ENCODE measurements at places on chromosomes 6 and 20.

DNA sequence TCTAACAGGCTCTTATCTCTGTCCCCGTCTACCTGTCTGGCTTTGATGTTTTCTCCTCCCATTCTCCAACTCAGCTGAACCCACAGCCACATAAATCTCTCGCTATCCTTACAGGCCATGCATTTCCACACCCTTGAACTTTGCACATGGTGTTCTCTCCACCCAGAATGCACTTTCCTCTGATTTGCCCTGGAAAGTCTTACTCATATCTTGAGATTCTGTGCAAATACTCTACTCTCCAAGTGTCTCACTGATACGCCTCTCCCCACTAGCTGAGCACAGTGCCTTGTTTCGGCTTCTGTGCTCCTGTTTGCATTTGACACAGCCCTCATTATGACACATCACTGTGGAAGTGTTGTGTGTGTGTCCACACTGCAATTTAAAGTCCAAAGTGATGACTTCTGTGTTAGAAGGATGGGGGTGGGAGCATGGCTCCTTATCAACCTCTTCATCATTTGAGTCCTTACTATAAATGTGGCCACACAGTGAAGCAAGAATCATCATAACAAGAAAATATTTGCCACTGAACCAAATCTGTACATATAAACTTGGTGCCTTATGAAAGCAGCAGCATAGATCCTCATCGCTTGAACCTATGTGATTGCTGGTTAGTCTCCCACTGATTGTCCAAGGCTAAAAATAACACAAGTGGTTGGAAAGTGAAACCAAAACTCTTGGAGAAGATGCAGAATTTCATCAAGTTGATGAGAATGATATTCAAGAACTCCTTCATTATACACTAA lies 5.5 kb upstream of the PRELID3B start:
- DNase-seq, result no peak

- DNase-seq, result no peak
These were observed 767 bp downstream of the PTK6 start for GRCh38 chr20:63536241-63536977.

DNA sequence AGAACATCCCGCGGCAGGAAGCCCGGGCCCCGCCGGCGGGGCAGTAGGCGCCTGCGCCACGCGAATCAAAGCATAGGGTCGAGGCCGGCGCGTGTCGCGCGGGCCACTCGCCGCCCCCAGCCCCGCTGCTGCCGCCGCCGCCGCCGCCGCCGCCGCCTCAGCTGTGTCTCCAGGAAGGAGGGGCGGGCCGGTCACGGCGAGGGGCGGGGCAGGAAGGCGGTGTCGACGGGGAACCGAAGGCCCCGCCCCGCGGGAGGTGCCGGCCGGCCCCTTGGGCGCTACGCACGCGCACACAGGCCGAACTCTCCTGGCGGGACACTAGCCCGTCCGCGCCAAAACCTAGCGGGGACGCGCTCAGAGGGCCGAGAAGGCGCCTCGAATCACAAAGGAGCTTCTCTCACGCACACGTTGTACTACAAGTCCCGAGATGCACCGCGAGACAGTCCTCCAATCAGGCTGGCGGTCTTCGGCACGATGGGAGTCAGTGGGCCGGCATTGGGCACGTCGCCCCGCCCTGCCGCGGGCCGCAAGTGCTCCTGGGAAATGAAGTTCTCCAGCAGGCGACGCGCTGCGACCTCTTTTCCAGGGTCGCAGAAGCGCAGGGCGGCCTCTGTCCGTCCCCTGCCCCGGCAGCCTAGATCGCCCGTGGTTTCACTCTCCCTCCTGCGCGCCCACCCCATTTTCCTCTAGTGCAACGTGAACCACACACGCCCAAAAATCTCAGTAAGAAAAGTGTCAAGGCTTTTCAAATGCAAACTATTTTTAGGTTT lies at the start of gene RALGAPA2:
Gene RALGAPA2 (minus strand): TSS at position 171 of the 770 bp plus-strand sequence. CDS start 164 bp downstream, at position 7.
- DNase-seq, result peak; percentile 94

GRCh38 chr6:137150072-137150471 lies 23.4 kb downstream of the IL22RA2 start:
- DNase-seq, result no peak

GRCh38 chr20:44264287-44264686 lies 17.2 kb downstream of the GDAP1L1 start:
- DNase-seq, result no peak

DNA sequence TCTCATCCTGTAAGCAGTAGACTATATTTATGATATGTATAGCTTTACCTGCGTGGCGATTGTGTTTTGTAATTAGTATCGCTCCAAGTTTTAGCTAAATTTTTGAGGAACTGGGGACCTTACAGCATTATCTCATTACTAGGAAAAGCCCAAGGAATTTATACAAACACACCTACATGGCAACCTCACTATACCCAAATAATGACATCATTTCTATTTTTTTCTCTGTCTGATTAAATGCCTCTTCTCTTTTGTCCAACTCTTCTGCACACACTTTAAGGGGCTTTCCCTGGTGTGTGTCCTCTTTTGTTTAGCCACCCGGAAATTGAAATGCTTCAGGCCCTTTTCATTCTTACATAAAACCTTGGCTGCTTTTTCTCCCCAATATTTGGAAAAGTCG lies 82.9 kb upstream of the EXOC2 start:
- DNase-seq, result no peak

Data from stimulated activated CD8-positive, alpha-beta memory T cell treated with anti-CD3 and anti-CD28 coated beads, Interleukin-4, amount 100 ng/mL, for 24 hours (primary cell).